Transverse colon (tissue), 4 donors: ENCODE measurements at places on chromosomes 5 and 9. TPM values are rescaled to one million over a fixed set of nuclear protein-coding genes. Genes with fewer than 3 reads are reported as not detected.

DNA sequence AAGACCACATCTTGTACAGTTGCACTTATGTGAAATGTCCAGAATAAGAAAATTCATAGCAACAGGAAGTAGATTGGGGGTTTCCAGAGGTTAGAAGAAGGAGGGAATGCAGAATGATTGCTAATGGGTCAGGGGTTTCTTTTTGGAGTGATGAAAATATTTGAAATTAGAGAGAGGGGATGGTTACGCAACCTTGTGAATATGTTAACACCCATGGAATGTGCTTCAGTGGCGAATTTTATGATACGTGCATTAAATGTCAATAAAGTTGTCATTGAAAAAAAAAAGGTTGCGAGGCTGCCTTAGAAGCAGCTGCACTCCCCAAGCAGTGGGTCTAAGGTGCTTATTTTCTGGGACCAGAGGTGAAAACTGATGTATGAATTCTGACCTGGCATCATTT lies 64.4 kb upstream of the SUB1 start:
- H3K27ac ChIP-seq = no peak overlapping the region
- H3K36me3 ChIP-seq = no peaks in the 10 kb centered on the region
- H3K4me3 ChIP-seq = no peak overlapping the region
- H3K4me1 ChIP-seq = no peaks in the 10 kb centered on the region
- H3K27me3 ChIP-seq = no peaks in the 10 kb centered on the region
- DNase-seq = no peak

- no peaks in the 10 kb centered on the region for H3K36me3 ChIP-seq
- H3K4me1 ChIP-seq = peaks cover 60% of the 10 kb centered on the region
- peak; percentile 54 for DNase-seq
- H3K27me3 ChIP-seq = no peaks in the 10 kb centered on the region
- H3K4me3 ChIP-seq = no peak overlapping the region
- peak overlapping the region; percentile 99 for H3K27ac ChIP-seq
Observed at GRCh38 chr5:151078490-151079262, 2.2 kb downstream of the TNIP1 start.

GRCh38 chr5:94707359-94707758 lies 88.9 kb downstream of the SLF1 start:
- no peaks in the 10 kb centered on the region for H3K27me3 ChIP-seq
- H3K4me3 ChIP-seq = no peak overlapping the region
- H3K4me1 ChIP-seq = no peaks in the 10 kb centered on the region
- no peak overlapping the region for H3K27ac ChIP-seq

The GOLGA2 gene
- 206 TPM for total RNA-seq

The SCAMP1 gene
- 23.2 TPM for total RNA-seq

The MLANA gene
- total RNA-seq = not detected

The SMIM33 gene
- total RNA-seq = 0.64 TPM

The MORN5 gene
- not detected for total RNA-seq

The FREM1 gene
- 12.7 TPM for total RNA-seq
